Posterior vena cava (tissue), 2 donors: ENCODE measurements at places on chromosomes 2 and 18. TPM values are rescaled to one million over a fixed set of nuclear protein-coding genes. Genes with fewer than 3 reads are reported as not detected.
A peak's percentile ranks its signal among the peaks of the same experiment; 100 is the strongest.

GRCh38 chr2:113812204-113812603 is 55.8 kb upstream of the SLC35F5 start:
- DNase-seq: no peak

DNA sequence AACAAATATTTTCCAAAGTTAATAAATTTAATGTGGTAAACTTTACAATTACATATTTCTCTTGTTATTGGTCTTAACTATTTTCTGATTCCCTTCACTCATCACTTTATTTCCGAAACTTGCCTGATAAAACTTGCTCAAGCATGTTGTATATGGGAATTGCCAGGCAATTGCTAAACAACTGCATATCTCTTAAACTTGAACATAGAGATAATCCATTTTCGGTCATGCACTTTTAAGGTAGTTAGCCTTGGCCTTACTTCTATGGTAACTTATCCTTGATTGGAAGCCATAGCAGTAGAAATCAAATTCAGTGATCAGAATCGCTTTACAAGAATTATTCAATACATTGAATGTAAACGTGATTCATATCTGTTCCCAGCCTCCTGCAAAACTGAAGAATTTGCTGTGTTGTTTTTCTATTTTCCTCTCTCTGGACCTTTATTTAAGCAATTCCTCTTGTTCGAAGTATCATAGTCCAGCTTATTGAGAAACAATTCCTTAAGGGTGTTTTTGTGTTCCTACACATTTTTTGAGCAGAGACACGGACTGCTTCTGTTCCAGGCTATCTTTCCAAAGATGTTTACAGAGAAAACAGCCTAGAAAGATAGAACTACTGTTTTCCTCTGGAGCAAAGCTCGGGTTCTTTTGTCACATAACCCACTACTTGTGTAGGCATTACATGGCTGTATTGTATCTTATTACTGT is 674.3 kb downstream of the IRS1 start:
- DNase-seq: no peak

DNA sequence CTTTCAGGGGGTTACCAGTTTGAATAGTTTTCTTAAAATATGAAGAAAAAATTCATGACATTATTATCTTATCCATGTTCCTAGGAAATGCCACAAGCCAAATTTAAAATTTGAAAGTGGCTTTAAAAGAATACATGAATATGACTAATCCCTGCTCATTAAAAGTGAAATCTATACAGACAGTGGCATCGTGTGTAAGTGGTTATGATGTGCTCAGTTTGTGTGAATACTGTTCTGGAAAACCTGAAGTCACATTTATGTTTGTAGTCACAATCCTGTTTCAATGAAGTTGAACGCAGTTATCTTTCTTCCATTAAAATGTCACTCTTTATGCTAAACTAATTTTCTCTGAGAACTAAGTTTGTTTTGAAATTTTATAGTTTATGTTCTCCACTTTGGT is 75.8 kb downstream of the GORASP2 start:
- no peak for DNase-seq

DNA sequence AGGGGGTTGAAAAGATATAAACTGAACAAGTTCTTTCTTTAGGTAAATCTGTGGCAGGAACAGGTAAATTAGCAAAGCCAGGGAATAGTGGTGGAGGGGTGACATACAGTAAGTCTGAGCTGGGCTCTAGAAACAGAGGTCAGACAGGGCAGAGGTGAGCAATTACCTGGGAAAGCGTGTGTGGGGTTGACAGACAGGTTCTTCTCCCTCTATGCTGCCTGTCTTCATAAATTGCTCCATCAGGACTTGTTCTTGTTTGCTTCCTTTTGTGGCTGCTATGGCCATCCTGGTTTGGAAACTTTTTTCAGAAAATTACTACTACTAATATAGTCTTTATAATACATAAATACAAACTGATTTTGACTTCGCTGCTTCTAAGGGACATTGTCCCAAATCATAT is 3.4 kb upstream of the ANKRD12 start:
- DNase-seq: no peak

DNA sequence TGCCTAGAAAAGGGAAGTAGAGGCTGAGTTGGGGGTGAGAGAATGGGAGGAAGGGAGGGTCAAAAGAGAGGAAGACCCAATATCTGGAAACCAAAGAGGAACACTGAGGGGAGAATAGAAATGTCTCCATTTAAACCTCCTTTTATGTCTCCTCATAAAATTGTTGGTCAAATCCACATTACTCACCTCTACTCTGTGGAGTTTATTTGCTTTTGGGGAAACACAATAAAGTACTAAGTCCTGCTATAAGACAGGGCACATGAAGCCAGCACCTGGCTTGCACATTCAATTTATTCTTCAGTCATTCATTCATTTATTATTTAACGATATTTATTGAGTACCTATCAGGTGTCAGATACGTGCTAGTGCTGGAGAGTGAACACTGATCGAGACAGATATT is 60.3 kb upstream of the NFE2L2 start:
- DNase-seq: no peak

GRCh38 chr2:60386436-60386835 is 167.0 kb downstream of the BCL11A start:
- DNase-seq: no peak

DNA sequence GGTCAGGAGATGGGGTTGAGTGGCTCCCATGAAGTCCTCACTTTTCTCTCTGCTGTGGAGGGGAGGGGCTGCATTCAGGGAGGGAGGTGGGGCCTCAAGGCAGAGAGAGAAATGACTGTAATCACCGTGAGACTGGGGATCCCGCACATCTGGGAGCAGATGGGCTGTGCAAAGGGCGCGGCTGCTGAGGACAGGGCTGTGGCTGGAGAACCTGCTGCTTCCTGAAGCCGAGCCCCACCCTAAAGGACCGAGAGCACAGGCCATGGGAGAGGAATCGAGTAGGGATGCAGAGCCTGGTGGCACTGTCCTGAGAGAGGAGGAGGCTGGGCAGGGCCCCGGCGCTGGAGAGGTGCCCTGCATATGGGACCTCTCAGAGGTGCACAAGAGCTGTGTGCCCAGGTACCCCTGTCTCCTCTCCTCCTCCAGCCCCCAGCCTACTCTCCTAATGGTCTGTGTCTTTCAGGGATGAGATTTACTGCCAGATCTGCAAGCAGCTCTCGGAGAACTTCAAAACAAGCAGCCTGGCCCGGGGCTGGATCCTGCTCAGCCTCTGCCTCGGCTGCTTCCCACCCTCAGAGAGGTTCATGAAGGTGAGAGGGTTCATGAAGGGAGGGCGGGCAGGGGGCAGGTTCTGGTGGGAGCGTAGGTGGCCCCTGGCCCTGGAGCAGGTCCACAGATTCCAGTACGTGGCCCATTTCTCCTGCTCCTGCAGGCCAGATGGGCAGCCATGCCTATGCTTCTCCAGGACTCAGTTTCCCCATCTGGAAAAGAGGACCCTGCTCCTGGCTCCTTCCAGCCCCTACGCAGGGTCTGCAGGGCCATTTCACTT is 25.9 kb upstream of the GPR17 start:
- DNase-seq: peak; percentile 69

DNA sequence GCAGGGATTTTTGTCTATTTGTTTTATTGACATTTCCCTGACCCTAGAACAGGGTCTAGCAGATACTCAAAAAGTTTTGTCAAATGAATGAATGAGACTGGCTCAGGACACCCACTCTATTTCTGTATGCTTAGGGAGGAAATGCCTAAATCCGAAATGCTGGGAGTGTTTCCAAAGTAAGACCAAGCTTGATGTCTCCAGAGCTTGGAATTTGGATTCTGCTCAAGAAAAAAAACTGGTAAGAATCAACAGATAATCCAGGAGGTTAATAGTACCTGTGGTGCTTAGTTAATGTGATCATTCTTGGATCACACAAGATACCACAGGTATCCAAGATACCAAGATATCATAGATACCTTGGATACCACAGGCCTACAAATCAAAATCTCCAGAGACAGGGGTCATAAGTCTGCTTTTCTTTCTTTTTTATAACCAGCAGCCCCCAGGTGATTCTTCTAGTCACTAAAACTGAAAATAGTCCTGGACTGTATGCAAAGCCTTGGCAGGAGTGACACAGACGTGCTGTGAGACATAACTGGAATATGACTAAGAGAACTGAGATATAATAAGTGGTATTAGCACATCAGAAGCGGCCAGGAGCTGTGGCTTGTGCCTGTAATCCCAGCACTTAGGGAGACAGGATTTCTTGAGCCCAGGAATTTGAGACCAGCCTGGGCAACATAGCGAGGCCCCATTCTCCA is 39.9 kb upstream of the SP3 start:
- DNase-seq: no peak

GRCh38 chr2:41717839-41718238 is 330.0 kb upstream of the PKDCC start:
- no peak for DNase-seq

GRCh38 chr2:106095478-106096298 is 98.4 kb downstream of the UXS1 start:
- DNase-seq: no peak

GRCh38 chr2:66433945-66434678 is 813 bp upstream of the MEIS1 start:
- DNase-seq: peak; percentile 84

GRCh38 chr18:9362869-9363268 is 28.3 kb downstream of the TWSG1 start:
- DNase-seq: no peak

DNA sequence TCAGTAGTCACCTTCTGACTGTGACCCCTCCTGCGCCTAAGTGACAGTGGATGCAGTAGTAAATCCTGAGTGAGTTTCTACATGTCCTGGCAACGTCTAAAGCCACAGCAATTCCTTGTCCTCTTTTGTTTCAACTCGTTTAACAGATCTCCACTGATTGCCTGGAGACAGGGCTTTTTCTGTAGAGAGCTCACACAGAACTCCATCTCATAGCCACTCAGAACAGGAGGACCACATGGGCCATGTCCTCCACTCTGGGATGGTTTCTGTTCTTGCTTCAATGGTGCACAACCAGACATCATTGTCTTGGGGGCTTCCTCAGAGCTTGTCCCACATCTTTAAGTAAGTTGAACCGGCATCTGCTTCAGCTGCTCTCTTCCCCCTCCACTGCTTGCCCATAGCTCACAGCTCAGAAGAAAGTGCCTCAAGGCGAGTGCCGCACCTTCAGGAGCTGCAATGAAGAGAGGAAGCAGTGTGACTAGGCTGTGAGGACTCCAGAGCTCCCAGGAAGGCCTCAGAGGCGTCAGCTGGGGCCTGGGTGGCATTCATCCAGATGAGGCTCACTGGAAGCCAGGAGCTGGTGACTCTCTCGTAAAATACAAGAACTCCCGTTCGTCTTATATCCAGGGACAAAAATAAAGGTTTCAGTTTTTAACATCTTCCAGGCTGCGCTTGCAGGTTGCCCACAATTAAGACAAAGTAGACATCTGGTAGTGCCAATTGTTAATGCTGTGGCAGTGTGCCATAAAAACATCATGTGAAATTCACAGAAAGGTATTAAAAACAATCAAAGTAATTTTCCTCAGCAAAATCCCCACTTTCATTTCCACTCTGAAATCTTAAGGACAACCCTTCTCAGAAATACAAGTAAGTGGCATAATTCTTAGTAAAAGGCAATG is 37.3 kb downstream of the ST3GAL5 start:
- no peak for DNase-seq

DNA sequence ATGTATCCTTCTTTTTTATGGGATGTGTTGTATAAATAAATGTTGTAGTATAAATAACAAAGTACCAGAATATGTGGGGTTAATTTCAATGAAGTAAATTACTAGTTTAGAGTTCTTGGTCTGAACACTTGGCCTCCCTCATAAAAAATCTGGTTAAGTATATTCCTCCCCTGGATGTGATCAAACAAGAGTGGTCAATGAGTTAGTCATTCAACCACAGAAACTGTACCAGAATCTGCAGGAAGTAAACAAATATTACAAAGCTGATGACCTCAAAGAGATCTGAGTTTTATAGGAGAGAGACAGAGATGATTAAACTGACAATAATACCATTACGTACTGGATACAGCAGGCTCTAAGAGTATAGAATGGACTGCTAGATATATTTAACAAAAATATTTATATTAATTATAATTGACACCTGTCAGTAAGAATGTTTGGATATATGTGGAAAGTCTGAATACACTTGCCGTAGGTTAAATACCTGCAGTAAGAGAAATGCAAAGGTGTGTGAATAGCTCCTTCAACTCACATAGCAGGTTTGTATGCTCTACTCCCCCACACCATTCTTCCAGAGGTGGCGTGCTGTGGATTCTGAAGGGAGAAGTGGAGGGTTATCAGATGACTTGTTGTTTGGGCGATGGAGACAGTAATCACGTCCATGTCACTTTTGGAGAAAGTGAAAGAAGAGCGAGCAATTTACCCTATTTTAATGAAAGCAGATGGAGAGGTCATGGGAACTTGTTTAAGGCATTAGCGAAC is 108.3 kb upstream of the LRATD1 start:
- no peak for DNase-seq

- no peak for DNase-seq
Observed at GRCh38 chr2:54394392-54394791, 61.7 kb upstream of the SPTBN1 start.

GRCh38 chr18:63701952-63702351 is 808 bp upstream of the SERPINB11 start:
- no peak for DNase-seq

- peak; percentile 86 for DNase-seq
Observed at GRCh38 chr2:12320991-12321641, 395.6 kb upstream of the TRIB2 start.

DNA sequence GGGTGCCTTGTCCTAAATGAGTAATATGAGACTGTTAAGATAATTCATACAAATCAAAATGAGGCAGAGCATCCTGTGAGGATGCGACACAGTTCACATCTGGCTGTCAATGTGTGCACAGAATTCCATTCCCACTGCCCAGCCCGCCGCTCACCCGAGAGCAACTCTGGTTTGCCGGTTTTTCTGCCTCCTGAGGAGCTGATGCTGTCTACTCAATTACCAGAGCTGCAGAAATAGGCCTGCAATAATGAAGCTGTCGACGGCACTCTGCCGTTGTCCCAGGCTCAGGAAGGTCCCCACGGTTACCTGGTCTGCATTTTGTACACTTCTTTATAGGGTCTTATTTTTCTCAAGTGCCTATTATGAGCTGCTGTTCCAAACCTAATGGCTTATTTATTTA is 55.7 kb upstream of the LYPD1 start:
- DNase-seq: no peak

GRCh38 chr2:30155202-30155601 is 8.4 kb downstream of the YPEL5 start:
- no peak for DNase-seq

GRCh38 chr2:224017957-224018356 is 21.1 kb downstream of the SERPINE2 start:
- no peak for DNase-seq

GRCh38 chr2:196105951-196106350 is 37.3 kb upstream of the DNAH7 start:
- DNase-seq: no peak

- no peak for DNase-seq
Observed at GRCh38 chr2:31057691-31058090, 80.5 kb downstream of the GALNT14 start.

The ABCG5 gene
- not detected for total RNA-seq

The BOK gene
- 29.7 TPM for total RNA-seq

The PXDN gene
- total RNA-seq: 85.8 TPM

The SLC38A11 gene
- 1.3 TPM for total RNA-seq

The RAMP1 gene
- total RNA-seq: 114 TPM

The PLGLB1 gene
- total RNA-seq: 0.42 TPM

The GCKR gene
- 2.9 TPM for total RNA-seq

The ERMN gene
- total RNA-seq: 0.52 TPM

The LYPD6 gene
- 0.23 TPM for total RNA-seq

The ITPRIPL1 gene
- 0.69 TPM for total RNA-seq

The HJURP gene
- total RNA-seq: not detected

The ITGA4 gene
- 12.4 TPM for total RNA-seq

The CFAP221 gene
- 3.4 TPM for total RNA-seq

The UGT1A1 gene
- not detected for total RNA-seq
